ENCODE measurements at places on chromosomes 2 and 18. TPM values are rescaled to one million over a fixed set of nuclear protein-coding genes. Genes with fewer than 3 reads are reported as not detected.

GRCh38 chr2:10303694-10304378 lies 1.1 kb downstream of the HPCAL1 start:
- peaks cover 11% of the 10 kb centered on the region for H3K36me3 ChIP-seq
- no peaks in the 10 kb centered on the region for H3K27me3 ChIP-seq
- H3K4me1 ChIP-seq: peaks cover 60% of the 10 kb centered on the region
- peak; percentile 44 for DNase-seq
- H3K4me3 ChIP-seq: peak overlapping the region; percentile 98

DNA sequence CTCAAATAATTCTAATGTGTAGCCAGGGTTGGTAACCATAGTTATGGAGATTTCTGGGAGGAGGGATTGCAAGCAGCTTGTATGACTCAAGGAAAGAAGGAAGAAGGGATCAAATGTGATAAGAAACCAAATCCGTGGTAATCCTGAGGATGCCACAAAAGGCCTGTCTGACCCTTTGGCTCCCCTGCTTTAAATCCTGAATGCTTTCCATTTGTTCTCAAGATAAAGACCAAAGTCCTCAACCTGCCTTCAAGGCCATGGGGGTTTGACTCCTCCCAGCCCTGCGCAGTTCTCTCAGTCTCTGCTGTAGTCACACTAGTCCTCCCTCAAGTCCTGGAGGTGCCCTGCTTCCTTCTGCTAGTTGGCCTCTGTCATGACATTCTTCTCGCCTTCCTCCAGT lies 74.0 kb downstream of the SUMO1 start:
- no peak overlapping the region for H3K27ac ChIP-seq
- no peaks in the 10 kb centered on the region for H3K27me3 ChIP-seq
- no peak for DNase-seq
- no peaks in the 10 kb centered on the region for H3K36me3 ChIP-seq
- no peak overlapping the region for H3K4me3 ChIP-seq

Gene CLEC4F
- total RNA-seq: not detected

DNA sequence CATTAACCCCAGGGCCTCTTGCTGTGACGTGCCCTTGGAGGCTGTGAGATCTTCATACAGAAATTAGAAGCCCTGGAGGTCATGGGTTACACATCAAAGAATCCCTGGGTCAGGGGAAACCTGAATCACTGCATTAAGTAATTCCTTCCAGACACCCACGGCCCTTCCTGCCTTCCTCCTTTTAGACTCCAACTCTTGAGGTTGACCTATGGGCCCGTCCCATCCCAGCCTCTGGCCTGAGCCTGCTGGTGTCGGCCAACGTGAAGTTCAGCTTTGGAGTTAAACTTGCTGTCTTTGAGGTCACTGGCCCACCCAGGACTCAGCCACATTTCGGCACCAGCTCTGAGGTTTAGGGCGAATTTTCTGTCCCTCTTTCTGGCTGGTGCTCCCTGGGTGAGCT lies 198.3 kb downstream of the ACKR3 start:
- H3K27me3 ChIP-seq: no peaks in the 10 kb centered on the region
- no peaks in the 10 kb centered on the region for H3K36me3 ChIP-seq
- no peak overlapping the region for H3K4me3 ChIP-seq
- no peak for DNase-seq

DNA sequence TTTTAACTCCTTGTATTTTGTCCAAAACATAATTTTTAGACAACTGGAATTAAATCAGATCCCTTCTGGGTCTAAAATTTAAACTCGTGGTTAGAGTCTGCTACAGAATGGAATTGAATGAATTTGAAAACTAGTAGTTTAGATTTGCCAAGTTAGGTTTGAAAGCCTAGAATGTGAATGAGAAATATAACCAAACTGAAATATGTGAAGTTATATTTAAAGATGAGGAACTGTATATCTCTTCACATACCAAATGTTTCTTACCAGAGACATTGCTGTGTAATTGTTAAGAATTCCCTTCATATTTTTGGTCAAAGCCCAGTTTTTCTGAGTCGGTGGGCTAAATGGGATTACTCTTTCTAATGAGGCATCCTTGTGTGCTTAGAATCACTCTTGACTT lies 74.2 kb downstream of the LPIN1 start:
- no peak overlapping the region for H3K4me3 ChIP-seq
- no peak overlapping the region for H3K27ac ChIP-seq

Gene IL1R2
- 0.97 TPM for total RNA-seq
